ENCODE measurements at places on chromosomes 13 and 19.
A peak's percentile ranks its signal among the peaks of the same experiment; 100 is the strongest.

- DNase-seq = no peak
Observed at GRCh38 chr13:110677731-110678545, 28.0 kb downstream of the CARS2 start.

DNA sequence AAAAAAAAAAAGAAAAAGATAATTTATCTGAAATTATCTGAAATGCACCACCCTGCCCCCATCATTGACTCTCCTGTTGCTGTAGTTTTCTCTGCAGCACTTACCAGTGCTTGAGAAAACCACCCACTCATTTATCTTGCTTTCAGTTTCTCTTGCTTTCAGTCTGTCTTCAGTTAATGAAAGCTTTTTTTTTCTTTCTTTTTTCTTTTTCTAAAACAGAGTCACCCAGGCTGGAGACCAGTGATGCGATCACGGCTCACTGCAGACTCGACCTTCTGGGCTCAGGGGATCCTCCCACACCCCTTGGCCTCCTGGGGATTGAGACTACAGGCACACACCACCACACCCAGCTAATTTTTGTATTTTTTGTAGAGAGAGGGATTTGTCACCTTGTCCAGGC, 4.3 kb upstream of the ACP5 start:
- peak; percentile 40 for DNase-seq

- DNase-seq = peak; percentile 12
Observed at GRCh38 chr19:29771708-29772414, 39.9 kb upstream of the CCNE1 start.

DNA sequence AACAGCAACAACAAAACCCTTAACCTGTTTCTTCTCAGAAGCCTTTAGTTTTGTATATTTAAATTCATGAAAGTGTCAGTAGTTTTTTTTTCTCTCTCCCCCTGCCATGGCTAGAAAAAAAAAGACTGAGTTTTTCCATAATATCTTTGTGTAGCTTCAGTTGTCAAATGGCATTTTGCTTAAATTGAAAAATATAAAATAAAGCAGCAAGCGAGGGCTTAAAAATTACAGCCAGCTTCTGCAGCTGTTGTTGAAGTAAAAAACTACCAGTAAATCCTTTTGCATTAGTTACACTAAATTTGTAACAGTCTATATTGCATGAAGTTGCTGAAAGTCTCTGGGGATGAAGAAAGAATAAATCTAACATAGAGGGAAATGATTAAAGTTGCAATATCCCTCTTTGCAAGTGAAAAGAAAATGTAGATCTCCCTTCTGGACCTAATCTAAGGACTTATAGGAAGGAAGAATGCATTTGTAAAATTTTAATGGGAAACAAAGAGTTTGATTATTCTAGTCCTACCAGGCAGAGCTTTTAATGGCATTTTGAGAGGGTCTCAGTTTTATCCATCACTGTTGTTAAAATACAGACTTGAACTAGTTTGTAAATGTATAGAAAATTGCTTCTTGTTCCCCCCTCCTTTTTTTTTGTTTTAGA, 215.7 kb downstream of the ATP8A2 start:
- DNase-seq = no peak

- no peak for DNase-seq
Observed at GRCh38 chr19:35713904-35714495, 3.8 kb upstream of the KMT2B start.

GRCh38 chr19:28619816-28620429, 593.0 kb downstream of the UQCRFS1 start:
- DNase-seq = no peak
